ENCODE measurements at places on chromosomes 3 and 15. TPM values are rescaled to one million over a fixed set of nuclear protein-coding genes. Genes with fewer than 3 reads are reported as not detected.

GRCh38 chr3:138399766-138400165 is 34.6 kb upstream of the ESYT3 start:
- DNase-seq: peak; percentile 69

GRCh38 chr3:47007482-47008233 is 28.2 kb downstream of the NBEAL2 start:
- no peak for DNase-seq

- no peak for DNase-seq
Measured at GRCh38 chr15:39013262-39013661, 448.6 kb upstream of the RASGRP1 start.

DNA sequence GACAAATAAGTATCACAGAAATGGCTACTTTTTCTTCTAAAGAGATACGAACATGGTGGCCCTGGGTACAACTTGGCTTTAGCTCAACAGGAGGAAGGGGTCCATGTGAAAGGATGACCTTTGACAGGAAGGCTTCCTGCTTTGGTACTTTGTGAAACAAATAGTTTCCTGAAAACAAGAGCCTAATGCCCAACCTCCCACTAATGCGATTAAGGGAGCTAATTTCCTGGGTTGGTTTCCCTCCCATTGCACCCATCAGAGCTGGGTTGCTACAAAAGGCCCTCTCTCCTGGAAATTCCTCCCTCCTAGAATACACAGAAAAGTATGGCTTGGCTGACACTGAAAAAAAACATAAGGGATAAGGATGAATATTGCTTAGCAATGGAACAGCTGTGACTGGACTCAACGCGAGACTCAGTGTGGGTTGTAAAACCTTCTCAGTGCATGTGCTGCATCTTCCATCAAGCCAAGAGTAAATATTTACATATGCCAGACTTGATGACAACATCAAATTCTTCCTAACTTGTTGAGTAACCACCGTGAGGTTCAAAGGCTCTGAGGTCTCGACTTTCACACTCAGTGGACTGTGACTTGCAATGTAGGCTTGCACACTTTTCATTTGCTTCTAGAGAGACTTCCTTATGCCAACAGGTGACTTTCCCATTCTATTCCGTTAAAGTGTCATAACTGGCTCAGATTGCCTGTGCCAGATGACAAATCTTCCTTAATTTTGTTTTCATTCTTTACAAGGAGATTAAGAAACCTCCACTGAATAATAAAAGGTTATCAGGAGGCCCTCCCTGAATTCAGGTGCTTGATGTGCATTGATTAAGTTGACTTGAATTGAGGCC is 60.1 kb downstream of the ADAMTS9 start:
- DNase-seq: peak; percentile 74

- no peak for DNase-seq
Measured at GRCh38 chr15:52290329-52290728, 5.3 kb downstream of the MYO5C start.

DNA sequence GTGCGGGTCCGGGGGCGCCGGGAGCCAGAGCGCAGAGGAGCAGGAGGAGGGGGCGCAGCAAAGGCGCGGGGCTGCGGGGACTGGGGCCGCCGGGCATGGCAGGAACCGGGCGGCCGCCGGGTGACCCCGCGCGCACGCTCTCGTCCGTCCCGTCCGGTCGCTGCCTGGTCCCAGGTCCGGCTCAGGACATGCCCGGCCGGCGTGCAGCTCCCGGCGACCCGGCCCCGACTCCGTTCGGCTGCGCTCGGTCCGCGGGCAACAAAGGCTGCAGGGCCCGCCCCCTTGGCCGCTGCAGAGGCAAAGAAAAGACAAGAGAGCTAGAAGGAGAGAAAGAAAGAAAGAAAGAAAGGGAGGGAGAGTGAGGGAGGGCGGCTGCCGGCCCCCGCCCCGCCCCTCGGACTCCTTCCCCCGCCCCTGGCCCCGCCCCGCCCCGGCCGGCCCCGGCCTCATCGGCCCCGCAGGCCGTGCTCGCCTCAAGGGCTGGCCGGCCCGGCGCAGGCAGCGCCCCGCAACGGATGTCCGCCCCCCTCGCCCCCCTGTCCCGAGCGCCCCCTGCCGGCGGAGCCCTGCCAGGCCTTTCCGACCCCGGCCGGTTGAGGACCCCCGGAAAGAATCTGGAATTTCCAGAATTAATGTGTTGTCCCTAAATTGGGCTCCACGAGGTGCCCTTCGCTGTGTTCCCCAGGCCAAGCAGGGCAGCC is at the start of gene ADAMTS7:
Gene ADAMTS7 (minus strand): TSS at position 341 of the 701 bp plus-strand sequence. CDS start 244 bp downstream, at position 97.
- DNase-seq: peak; percentile 66

- peak; percentile 44 for DNase-seq
Measured at GRCh38 chr3:38738630-38739395, 77.2 kb downstream of the SCN10A start.

- no peak for DNase-seq
Measured at GRCh38 chr3:87179642-87180041, 47.5 kb upstream of the CHMP2B start.

GRCh38 chr15:100663086-100663914 is 60.9 kb downstream of the ASB7 start:
- peak; percentile 25 for DNase-seq

DNA sequence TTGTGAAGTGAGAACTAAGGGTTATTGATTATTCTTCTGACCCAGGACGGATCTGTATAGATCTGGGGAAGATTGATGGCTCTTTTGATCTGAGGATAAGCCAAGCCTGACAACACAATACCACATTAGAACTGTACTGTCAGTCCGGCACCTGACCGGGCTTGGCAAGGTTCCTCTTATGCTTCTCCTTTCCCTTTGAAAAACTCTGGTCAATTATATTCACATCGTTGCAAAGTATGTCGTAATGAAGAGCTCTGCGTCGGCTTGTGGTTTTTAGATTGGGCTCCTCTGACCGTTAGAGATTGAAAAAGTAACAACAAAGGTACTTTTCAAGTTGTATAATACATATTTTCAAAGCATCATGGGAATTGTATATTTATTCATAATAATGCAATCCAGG is 389.8 kb downstream of the NR2F2 start:
- DNase-seq: no peak

DNA sequence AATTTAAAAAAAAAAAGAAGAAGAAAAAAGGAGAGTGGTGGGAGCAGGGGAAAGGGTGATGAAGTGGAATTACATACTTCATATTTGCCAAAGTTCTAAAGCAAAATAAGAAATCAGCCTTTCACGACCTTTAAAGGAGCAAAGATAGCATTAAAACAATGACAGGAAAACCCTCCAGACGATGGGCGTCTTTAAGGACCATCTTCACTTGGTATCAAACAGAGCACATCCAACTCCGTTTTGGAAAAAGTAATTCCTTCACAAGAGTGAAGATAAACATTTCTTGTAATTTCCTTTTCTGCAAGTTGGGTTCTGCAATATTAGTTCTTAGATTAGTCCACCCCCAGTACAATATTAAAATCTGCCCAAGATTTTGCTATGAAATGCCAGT is 32.8 kb downstream of the FRMD4B start:
- DNase-seq: no peak

Gene OR5K1
- total RNA-seq: not detected

Gene KLHL6
- total RNA-seq: not detected

Gene ASTE1
- total RNA-seq: 11.0 TPM

Gene C3orf22
- total RNA-seq: not detected
